ENCODE measurements at places on chromosomes 3 and 15. TPM values are rescaled to one million over a fixed set of nuclear protein-coding genes. Genes with fewer than 3 reads are reported as not detected.
A peak's percentile ranks its signal among the peaks of the same experiment; 100 is the strongest.

GRCh38 chr15:37394402-37395099 lies 294.2 kb upstream of the MEIS2 start:
- no peak for DNase-seq

- no peak for DNase-seq
Measured at GRCh38 chr15:68353421-68354135, 76.0 kb downstream of the FEM1B start.

DNA sequence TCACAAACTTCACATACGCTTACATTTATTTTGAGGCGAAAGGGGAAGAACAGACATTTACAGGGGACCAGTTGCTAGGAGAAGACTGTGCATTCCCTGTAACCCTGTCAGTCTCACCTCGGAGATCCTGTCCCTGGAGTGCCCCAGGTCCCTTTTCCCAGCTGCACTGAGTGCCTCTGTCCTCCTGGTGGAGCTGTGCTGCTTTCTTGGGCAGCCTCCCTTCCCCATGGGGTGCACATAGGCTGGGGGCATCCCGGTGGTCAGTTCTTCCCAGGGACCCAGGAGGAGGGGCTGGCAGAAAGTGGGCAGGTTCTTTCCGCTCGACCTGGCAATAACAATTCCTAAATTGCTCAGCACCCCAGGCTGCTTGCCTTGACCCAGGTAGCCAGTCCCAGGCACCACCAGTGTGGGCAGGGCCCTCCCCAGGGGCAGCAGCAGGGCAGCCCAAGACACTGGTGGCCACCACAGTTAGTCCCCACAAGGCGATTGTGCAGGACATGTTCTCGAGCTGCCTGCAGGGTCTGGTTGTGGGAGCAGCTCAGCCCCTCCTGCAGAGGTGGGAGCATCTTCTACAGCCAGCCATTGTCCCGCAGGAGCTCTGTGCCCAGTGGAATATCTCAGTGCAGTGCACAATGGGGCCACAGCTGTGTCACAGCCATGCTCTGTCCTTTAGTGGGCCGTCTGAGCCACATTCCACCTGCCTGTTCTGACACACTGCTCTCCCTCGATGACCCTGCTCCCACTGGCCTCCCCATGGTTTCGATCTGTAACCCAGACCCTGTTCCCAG lies 36.3 kb downstream of the APBA2 start:
- no peak for DNase-seq

DNA sequence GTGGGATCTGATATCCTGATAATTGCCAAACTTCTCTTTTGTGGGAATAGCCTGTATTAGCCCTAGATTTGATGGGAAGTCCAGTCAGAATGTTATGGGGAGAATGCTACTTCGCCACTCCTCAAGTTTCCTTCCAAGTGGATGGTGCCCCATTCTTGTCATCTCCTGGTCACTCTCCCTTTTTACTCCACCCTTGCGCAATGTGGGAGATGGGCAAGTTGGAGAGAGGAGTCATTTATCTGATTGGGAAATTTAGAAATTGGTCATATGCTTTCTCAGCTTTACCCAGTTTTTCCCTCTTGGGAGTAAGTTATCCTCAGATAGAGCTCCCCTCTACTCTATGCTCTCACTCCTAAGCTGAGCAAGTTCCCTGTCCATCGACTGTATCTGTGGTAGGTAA lies 14.4 kb downstream of the FANCD2OS start:
- no peak for DNase-seq

GRCh38 chr3:37957539-37957936 lies 33.0 kb upstream of the VILL start:
- no peak for DNase-seq

GRCh38 chr3:184777566-184778356 lies 34.2 kb upstream of the VPS8 start:
- peak; percentile 91 for DNase-seq

DNA sequence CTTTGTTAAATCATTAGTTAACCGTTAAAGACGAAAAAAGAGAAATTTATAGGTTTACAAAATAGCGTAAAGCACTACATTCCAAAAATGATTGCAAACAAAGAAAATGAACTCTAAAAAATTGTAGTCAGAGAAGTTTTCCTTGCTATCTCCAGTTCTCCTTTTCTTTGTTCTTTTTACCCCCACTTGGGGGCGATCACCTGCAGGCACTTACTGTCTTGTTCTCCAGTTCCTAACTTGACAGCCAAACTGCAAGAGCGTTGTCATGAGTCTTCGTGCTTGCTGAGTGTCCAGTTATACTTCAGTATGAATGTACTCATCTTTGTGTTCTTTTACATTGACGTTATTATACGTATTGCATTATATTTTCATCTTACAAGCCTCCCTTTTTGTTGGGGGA lies 54.5 kb downstream of the CHD2 start:
- no peak for DNase-seq

DNA sequence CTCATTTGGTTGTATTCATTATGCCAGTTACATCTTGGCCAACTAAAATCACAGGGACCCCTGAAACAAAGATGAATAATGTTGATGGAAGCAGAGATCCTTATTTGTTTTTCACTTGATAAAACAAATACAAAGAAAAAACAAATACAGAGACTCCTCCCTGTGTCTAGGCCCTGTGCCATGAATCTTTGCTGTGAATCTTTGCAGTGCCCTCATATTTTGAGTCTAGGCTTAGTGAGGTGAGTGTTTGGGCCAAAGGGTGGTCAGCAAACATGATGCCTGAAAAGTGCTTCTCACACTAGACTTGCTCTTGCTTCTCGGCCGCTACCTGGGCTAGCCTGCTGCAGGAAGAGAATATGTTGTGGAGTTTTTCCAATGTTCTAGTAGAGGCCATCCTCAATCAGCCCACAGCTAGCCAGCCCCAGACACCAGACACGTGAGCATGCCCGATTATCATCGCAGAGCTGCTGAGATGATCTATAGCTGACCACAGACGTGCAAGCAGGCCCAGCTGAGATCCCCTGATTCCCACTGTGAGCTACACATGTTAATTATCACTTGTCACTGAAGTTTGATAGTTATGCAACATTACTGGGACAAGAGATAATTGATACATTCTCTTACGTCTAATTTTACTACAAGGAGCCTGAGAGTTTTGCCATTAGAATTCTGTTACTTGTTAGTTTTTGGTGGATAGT lies 191.4 kb downstream of the THRB start:
- DNase-seq: no peak

DNA sequence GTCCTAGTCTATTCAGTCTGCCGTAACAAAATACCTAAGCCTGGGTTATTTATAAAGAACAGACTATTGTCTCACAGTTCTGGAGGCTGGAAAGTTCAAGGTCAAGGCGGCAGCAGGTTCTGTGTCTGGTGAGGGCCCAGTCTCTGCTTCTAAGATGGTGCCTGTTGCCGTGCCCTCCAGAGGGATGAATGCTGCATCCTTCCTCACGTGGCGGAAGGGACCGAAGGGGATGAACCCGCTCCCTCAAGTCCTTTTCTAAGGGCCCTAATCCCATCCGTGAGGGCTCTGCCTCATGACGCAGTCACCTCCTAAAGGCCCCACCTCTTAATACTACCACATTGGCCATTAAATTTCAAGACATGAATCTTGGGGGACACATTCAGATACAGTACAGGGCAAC lies 133.7 kb downstream of the CHSY1 start:
- DNase-seq: no peak

GRCh38 chr3:123155471-123156011 lies 46.2 kb upstream of the SEC22A start:
- no peak for DNase-seq

DNA sequence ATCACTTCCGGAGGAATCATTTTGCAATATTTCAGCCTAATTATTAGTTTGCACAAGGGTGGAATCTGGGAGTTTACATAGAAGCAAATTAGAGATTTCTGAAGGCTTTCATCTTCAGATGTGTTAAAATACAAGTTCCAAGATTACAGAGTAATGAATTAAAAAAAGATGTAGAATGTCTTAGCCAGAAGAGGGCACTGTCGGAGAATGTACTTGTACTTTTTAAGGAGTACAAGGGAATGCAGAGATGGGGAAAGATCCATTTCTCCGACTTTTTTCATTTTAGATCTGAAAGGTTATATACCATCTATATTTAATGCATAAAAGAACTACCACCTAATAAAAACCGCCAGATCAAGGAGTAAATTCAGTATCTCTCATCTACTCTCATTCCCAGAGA lies 43.1 kb upstream of the WDR5B start:
- DNase-seq: no peak

- DNase-seq: no peak
Measured at GRCh38 chr3:14126887-14127505, 2.1 kb downstream of the TMEM43 start.

DNA sequence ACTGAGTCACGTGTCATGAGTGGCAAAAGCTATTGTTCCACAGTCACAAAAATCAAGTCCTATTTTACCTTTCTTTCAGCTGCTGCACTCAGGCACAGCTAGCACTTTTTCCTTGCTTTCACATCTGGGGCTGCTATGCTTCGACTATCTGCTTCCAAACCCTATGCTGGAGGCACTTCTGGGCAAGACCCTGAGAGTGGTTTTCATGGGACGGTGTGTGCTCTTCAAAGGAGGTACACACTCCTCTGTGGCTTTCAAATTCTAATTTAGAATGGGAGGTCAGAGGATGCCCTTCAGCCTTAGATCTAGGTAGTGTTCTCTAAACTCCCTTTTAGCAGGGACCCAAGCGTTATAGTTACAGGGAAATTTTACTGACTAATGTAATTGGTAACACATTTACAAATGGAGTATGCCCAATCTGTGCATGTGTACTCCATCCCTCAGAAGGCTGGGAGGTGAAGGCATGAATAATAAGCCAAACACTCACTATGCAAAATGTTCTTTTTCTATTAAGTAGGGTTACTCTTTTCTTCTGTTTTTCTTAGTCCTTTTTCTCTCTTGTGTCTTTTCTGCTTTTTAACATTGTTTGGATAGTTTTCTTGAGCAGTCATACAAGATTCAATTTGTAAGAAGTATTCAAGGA lies 188.3 kb downstream of the LSAMP start:
- no peak for DNase-seq

- DNase-seq: no peak
Measured at GRCh38 chr15:49809894-49810609, 189.2 kb downstream of the DTWD1 start.

DNA sequence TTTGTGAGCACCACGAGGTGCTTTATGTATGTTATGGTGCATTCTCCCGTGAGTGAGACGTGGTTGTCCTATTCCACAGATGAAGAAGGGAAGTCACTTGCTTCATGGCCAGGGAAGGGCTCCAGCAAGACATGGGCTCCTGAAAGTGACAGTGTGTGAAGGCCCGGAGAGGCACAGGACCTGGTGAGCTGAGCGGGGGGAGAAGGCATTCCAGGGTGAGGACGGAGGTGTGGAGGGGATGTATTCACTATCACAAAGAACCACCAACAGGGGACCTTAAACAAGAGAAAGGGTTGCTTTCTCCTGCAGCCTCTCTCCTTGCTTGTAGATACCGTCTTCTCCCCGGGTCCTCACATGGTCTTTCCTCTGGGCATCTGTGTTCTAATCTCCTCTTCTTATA lies 139.1 kb downstream of the FBLN2 start:
- DNase-seq: no peak

DNA sequence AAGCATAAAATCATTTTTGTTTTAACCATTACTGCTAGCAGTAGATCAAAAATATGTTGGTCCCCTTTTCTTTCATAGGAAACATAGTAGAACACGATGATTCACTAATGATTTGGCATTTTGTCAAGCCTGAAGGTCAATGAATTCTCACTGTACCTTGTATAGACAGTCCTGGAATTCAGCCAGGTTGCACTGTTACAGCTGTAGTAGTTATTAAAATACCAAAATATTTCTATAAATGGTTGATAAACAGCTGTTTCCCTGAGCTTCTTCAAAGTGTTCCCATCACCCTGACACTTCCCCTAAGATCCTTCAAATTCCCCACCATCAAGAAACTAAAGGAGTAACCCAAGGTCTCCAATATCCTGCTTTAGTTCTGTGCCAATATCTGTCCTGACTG lies 200.9 kb downstream of the ATP8B4 start:
- no peak for DNase-seq

GRCh38 chr15:69729167-69729748 lies 276.6 kb downstream of the RPLP1 start:
- peak; percentile 17 for DNase-seq

- no peak for DNase-seq
Measured at GRCh38 chr3:33145221-33145900, 31.5 kb downstream of the CRTAP start.

DNA sequence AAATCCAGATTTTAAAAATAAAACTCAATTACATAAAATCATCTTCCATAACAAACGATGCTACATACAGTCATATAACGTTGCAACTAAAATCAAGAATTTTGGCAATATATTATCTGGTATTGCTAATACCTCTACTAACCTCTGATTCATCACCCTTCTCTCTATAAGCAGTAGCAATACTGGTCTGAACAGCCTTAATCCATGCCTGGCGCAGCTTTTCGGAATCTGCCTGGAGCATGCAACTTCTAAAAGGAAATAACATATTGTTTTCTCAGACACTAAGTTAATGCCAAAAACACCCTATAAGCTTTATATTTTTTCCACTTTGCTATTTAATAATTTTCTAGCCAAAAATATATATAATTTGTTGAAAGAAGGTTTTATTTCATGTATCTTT lies 35.4 kb upstream of the XXYLT1 start:
- no peak for DNase-seq

DNA sequence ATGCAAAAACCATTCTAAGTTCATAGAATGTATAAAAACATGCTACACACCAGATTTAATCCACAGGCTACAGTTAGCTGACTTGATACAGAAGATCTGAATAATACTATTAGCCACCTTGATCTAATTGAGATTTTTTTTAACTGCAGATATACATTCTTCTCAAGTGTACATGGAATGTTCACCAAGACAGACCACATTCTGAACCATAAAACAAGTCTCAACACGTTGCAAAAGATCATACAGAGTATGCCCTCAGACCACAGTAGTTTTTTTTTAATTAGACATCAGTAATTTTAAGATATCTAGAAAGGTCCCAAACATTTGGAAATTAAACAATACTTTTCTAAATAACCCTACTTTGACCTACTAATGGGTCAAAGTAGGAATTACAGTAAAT lies 83.3 kb downstream of the FGF7 start:
- no peak for DNase-seq

- DNase-seq: no peak
Measured at GRCh38 chr3:67045711-67046465, 47.8 kb downstream of the KBTBD8 start.

DNA sequence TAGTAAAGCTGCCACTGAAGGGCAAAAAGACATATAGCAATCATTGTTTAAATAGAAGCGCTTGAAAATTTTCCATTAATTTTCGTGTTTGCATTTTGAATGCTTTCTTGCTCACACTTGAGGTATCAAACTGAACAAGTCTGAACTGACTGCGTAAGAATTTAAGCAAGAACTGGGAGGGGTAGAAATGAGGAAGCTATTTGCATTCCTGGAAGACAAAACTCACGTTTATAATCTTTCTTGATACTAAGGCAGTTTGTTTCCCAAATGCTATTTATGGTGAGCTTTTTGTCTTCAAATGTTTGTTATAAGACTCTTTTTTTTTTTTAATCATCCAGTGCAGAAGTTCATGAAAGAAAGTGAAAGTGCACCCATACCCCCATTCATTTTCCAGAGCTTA lies 499.8 kb upstream of the TPRG1 start:
- DNase-seq: no peak

The CCR1 gene
- total RNA-seq: 1.2 TPM

The RTP3 gene
- total RNA-seq: not detected

The SPINT1 gene
- total RNA-seq: 0.82 TPM

The UBA3 gene
- 73.9 TPM for total RNA-seq

The ZNF770 gene
- 43.3 TPM for total RNA-seq

The ST6GAL1 gene
- total RNA-seq: 88.6 TPM

The REC114 gene
- total RNA-seq: not detected

The C2CD4A gene
- not detected for total RNA-seq

The MGLL gene
- total RNA-seq: 77.9 TPM

The GOLGB1 gene
- total RNA-seq: 44.9 TPM

The C3orf49 gene
- total RNA-seq: not detected

The TP63 gene
- 1.4 TPM for total RNA-seq

The EPB42 gene
- not detected for total RNA-seq
